ENCODE measurements at places on chromosomes 12 and 14.

GRCh38 chr12:122471324-122472226 is 29.2 kb downstream of the ZCCHC8 start:
- peak; percentile 53 for DNase-seq

DNA sequence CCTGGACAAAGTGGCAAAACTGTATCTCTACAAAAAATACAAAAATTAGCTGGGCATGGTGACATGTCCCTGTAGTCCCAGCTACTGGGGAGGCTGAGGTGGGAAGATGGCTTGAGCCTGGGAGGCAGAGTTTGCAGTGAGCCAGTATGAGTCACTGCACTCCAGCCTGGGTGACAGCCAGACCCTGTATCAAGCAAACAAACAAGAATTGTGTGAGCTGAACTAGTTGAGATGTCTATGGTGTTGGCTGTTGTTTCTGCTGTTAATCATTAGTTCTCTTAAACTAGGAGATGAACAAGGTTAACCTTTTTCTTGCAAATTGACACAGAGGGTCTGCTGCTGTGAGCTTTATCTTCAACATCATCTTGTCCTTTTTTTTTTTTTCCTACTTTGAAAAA is 23.6 kb downstream of the RASSF3 start:
- no peak for DNase-seq

DNA sequence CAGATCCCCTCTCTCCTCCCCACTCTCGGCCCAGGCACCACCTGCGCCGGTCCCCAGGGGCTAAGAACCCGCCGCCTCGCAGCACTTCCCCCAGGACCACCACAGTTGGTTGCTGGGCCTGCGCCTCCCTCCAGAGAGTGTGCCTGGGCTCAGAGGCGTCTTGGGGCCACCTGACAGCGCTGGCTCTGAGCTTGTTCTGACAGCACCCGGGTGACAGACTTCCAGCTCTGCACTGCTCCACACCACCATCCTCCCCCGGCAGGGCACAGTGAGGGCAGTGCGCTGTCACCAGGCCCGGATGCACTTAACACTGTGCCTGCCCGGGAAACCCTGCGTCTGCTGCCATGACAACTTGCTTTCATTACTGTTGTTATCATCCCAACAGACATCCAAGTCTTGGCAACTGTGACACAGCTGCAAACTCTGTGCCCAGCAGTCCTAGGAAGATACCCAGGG is 6.6 kb downstream of the BRF1 start:
- DNase-seq: no peak

GRCh38 chr12:67765776-67766766 is 117.5 kb downstream of the DYRK2 start:
- DNase-seq: no peak

DNA sequence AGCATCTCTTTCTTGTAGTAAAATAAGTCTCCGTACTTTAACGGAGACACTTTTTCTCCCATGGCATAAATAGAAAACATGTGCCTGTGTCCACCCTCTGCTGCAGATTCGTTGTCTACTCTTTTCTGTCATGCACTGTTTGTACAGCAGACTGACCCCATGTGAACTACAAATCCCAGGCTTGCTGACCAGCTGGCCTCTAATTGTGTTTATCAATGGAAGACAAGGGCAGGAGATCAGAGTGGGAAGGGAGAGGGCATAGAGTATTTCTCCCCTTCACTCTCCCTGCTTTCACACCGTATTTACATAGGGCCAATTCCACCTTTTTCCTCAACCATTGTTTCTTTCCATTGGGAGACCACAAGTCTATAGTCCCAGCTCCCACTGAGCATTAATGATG is 31.0 kb upstream of the TMTC2 start:
- no peak for DNase-seq

GRCh38 chr14:22852940-22853767 is 16.8 kb downstream of the MMP14 start:
- peak; percentile 79 for DNase-seq

DNA sequence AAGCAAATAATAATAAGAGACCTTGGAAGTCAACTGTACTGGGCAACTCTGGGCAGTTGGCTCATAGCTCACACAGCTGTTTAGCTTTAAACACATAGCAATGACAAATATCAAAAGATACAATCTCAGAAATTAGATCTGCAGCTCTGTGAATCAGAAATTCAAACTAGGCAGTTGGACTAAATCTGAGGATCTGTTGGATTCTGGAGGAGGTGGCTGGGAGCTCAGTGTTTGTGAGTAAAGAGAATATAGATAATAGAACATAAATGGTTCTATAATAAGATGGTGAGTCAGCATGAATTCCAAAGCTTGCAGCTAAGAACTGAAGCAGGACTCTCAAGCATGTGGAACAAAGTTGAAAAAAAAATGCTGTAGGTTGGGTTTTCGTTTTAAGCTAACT is 1949.4 kb upstream of the SEL1L start:
- no peak for DNase-seq

GRCh38 chr12:7221486-7221885 is 32.0 kb downstream of the PEX5 start:
- no peak for DNase-seq

- DNase-seq: peak; percentile 60
Measured at GRCh38 chr14:89720741-89721729, 233.5 kb downstream of the EFCAB11 start.

- DNase-seq: peak; percentile 83
Measured at GRCh38 chr12:83954071-83954789, 958.4 kb downstream of the SLC6A15 start.
